ENCODE measurements at places on chromosomes 2 and 18. TPM values are rescaled to one million over a fixed set of nuclear protein-coding genes. Genes with fewer than 3 reads are reported as not detected.

DNA sequence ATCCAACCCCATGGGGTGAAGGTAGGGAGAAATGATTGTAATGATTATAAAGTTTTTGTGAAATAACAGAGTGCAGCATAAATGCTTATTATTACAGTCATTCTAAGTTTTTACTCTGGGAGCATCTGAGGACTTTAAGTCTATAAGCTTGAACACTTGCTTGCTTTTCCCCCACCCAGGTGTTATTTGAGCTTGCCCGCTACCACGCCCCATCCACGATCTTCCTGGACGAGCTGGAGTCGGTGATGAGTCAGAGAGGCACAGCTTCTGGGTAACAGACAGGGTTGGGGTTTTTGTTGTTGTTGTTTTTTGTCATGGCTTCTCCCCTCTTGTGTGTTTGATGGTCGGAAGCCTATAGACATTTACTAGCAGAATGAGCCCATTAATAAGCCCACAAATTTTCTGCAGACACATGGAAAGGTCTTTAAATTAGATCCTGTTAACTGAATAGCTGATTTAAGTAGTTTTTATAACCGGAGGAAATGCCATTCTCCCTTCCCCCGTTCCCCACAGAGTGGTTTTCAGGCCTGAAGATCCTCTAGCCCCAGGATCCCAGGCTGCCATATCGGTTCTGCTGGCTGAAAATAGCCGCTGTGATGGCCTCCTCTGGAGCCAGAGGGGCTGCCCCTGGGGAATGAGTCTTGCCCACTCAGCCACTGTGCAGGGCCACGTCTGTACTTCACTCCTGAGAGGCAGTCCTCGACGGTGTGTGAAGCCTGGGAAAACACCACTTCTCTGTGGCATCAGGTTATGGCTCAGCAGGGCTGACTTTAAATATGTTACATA, 39.9 kb upstream of the ELOA2 start:
- DNase-seq = no peak

GRCh38 chr2:231662028-231662810, 46.1 kb upstream of the PTMA start:
- DNase-seq = peak; percentile 98

Gene LIMS2
- total RNA-seq = 111 TPM

DNA sequence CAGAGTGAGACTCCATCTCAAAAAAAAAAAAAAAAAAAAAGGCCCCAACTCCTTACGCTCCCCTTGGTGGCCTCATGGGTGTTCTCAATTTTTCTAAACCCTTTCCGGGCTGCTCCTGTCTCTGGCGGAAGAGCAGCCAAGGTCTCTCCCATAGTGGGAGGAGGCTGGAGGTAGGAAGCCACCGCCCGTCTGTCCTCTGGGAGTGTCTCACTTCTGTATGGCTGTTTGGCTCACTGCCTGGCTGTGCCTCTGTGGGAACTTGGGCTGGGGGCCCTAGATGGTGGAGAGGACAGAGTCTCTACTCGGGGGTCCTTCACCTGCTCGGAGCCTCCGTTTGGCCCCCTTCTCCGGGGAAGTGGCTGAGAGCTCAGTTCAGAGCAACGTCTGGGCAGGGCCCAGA, 245.3 kb downstream of the CELF4 start:
- no peak for DNase-seq

DNA sequence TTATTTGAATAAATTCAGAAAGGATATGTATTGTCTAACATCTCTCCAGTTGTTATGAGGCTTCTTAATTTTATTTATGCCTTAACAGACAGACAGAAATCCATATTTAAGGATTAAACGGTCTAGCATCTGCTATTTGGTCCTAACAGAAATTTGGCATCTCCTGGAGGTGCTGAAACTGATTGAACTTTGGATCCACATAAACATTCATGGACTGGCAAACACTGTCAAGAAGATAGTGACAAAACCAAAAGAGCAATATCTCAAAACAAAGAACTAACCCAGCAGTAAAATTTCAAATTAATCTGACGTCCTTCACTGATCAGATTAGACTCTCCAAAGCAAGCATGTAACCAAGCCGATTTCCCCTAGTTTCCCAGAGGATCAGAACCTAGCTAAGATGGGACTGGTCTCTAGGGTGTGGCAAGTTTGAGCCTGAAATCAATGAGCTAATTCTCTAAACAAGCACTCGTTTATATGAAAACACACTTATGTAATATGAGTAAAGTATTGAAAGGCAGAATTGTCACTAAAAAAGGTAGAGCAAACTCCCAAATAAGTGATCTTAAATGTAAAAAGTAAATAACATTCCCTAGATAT, 139.5 kb downstream of the NOL4 start:
- DNase-seq = no peak

Gene UGT1A6
- total RNA-seq = 2.3 TPM

Measured in lung (tissue), 17 donors.